ENCODE measurements at places on chromosomes 1 and 21.

- no peak for DNase-seq
Observed at GRCh38 chr1:210456731-210457255, 128.1 kb downstream of the HHAT start.

DNA sequence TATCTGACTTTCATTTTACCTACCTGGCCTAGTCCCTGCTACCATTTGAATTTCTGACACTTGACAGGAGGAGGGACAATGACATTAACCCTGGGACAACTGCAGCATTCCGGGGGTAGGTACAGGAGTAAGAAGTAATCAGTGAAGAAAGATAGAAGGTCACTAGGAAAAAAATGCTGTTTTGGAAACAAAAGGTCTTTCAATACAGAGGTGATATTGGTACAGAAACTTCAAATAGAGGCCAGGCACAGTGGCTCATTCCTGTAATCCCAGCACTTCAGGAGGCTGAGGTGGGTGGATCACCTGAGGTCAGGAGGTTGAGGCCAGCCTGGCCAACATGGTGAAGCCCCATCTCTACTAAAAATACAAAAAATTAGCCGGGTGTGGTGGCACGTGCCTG is 68.4 kb downstream of the SELENOF start:
- no peak for DNase-seq

- DNase-seq = no peak
Observed at GRCh38 chr1:6998267-6998666, 213.0 kb downstream of the CAMTA1 start.

- no peak for DNase-seq
Observed at GRCh38 chr1:80217377-80217986, 1211.0 kb upstream of the ADGRL4 start.

- DNase-seq = no peak
Observed at GRCh38 chr1:68442822-68443556, 6.8 kb downstream of the RPE65 start.

GRCh38 chr1:25217015-25217414 is 15.3 kb downstream of the SYF2 start:
- DNase-seq = no peak

Measured in nucleus accumbens (tissue), 56 donors.